ENCODE measurements at places on chromosomes 1 and 21.

DNA sequence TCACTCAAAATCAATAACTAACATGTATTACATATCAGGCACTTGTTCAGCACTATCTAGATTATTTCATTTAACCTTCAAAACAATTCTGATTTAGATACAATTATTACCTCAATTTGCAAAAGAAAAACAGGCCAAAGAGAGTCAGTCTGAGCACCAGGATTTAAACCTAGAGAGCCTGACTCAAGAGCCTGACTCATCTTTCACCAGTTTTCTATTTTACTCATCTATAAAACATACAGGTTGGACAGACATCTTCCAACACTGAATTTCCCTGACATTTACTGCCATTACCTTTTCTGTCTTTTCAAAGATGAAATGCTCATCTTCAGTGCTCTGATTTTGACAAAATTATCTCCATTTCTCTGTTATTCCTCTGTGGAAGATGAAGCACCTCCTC, 116.5 kb downstream of the MRPL39 start:
- DNase-seq = no peak

DNA sequence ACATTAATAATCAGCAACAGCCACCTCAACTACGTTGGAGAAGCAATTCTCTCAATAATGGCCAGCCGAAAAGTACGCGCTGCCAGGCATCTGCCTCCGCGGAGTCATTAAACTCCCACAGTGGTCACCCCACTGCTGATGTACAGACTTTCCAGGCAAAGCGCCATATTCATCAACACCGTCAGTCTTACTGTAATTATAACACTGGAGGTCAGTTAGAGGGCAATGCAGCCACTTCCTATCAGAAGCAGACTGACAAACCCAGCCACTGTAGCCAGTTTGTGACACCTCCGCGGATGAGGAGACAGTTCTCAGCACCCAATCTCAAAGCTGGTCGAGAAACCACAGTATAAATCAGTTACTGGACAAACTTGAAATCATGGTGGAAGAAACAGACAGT, 93.9 kb downstream of the KIF1B start:
- DNase-seq = no peak

- DNase-seq = peak; percentile 97
Observed at GRCh38 chr1:150561974-150562445, 12.8 kb downstream of the ADAMTSL4 start.

- no peak for DNase-seq
Observed at GRCh38 chr1:62448221-62448933, 11.5 kb downstream of the USP1 start.

DNA sequence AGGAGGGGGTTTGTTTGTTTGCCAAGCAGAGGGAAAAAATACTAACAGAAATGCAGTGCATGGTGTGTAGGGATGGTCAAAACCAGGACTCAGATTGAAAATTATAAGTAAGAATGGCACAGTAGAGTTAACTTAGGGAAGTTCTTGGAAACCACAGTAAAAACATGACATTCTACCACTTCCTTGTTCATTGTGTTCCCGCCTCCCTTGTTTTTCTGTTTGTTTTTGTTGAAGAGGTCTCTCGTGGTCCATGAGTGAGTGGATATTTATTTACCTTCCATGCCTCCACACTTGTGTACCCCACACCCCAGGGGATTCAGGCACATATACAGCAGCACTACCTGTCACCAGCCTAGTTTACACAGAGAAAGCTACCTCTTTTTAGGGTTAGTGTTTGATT, 69.6 kb downstream of the OLFML2B start:
- DNase-seq = no peak

- DNase-seq = no peak
Observed at GRCh38 chr1:248793592-248793991, 32.1 kb downstream of the SH3BP5L start.
